PC-9 (cell line): ENCODE measurements at places on chromosomes 16 and 17.

- H3K27me3 ChIP-seq, result no peaks in the 10 kb centered on the region
- no peak overlapping the region for H3K4me3 ChIP-seq
- DNase-seq, result no peak
- no peak overlapping the region for H3K27ac ChIP-seq
- no peaks in the 10 kb centered on the region for H3K4me1 ChIP-seq
- H3K36me3 ChIP-seq, result peaks cover 48% of the 10 kb centered on the region
Measured at GRCh38 chr17:62601471-62601870, 26.0 kb upstream of the MRC2 start.

DNA sequence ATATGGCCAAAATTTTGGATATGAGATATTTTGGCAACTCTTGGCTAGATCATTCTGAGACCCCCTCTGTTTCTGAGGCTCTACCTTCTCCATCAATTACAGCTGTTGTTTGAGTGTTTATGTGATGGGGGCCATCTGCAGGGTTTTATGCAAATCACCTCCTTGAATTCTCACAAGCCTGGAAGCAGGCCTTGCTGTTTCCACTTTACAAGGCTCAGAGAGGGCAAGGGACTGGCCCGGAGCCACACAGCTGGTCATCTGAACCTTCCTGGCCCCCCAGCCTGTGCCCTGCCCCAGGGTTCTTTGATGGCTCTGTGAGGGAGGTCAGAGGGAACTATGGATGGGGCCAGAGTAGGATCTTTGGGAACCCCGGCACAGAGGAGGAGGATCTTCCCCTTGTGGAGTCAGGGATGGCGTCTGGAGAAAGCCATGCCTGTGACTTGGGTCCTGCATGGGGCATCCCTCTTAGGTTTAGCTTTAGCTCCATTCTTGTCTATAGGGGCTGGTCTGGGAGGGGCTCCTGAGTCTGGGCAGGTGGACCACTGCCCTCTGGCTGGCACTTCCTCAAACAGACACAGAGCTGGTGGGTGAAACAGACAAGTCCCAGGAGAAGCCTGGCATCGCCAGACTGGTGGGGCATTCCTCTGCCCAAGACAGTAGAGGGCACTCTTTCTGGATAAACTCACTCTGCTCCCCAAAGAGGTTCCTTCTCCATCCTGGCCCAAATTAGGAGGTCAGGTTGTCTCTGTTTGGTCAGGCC, 26.2 kb downstream of the IL21R start:
- no peaks in the 10 kb centered on the region for H3K4me1 ChIP-seq
- H3K4me3 ChIP-seq, result no peak overlapping the region
- no peaks in the 10 kb centered on the region for H3K36me3 ChIP-seq
- H3K27ac ChIP-seq, result no peak overlapping the region
- peaks cover 19% of the 10 kb centered on the region; the same call in 1 of the 2 replicates for H3K27me3 ChIP-seq

- H3K36me3 ChIP-seq, result no peaks in the 10 kb centered on the region
- H3K27me3 ChIP-seq, result no peaks in the 10 kb centered on the region
- no peak overlapping the region for H3K27ac ChIP-seq
- H3K4me3 ChIP-seq, result no peak overlapping the region
- H3K4me1 ChIP-seq, result peaks cover 16% of the 10 kb centered on the region
Measured at GRCh38 chr17:59418732-59419166, 87.3 kb downstream of the YPEL2 start.

DNA sequence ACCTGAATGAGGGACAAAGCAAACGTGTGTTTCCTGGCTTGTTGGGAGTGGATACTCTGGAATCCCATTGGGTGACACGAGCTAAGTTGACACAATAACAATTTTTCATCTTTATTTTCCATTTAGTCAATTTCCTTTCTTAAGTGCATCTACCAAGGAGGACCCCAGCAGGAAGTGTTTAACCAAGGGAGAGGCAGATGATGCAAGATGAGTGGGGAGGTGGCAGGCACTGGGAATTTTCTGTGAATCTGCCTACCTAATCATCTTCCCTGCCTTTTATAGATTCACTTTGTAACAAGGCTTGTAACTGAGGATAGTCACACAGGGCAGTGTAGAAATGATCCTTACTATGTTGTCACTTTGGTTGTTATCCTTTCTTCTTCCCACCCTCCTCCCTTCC, 317.7 kb upstream of the HSBP1 start:
- no peak overlapping the region for H3K27ac ChIP-seq
- peaks cover 17% of the 10 kb centered on the region for H3K27me3 ChIP-seq
- no peaks in the 10 kb centered on the region for H3K36me3 ChIP-seq
- DNase-seq, result no peak
- no peaks in the 10 kb centered on the region for H3K4me1 ChIP-seq

DNA sequence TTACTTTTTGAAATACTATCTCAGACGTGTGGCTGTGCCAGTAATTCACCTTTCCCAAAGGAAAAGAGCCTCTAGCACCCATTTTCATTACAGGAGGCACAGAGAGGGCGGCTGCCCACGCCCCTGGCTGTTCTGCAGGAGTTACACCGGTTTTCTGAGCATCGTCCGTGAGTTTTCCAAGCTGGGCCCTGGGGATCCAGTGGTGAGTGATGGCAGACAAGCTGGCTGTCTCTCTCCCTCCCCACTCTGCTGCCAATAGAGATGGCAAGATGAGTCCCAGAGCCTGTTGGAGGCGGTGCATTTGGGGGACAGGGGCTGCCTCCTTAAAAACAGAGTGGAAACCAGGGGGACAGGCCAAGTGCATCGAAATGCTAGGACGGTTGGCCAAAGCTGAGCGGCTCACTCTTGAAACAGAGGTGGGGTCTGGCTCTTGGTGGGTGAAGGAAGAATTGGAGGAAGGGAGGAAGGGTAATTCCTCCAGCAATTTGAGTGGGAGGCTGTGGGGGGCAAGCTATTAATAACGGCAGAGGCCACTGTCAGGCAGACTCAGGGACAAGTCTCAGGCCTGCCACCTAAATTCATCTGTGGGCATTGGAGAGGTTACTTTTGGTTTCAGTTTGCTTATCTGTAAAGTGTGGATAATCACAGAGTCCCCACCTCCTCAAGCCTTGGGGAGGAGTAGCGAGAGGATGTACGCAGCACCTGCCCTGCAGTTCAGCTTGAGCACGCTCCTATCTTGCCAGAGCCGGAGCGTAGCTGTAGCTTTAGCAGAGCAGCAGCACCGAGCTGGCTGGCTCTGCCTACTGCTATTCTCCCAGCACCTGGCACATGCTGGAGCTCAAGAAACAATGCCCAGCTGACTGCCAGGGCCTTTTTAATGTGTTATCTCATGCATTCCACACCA, 7.5 kb upstream of the NOS2 start:
- no peaks in the 10 kb centered on the region for H3K36me3 ChIP-seq
- H3K4me3 ChIP-seq, result no peak overlapping the region
- H3K27ac ChIP-seq, result no peak overlapping the region
- no peaks in the 10 kb centered on the region; the same call in 1 of the 2 replicates for H3K4me1 ChIP-seq
- peaks cover 3% of the 10 kb centered on the region; the same call in 1 of the 2 replicates for H3K27me3 ChIP-seq

- H3K27ac ChIP-seq, result no peak overlapping the region
- no peak for DNase-seq
- no peaks in the 10 kb centered on the region for H3K36me3 ChIP-seq
- H3K4me1 ChIP-seq, result no peaks in the 10 kb centered on the region
Measured at GRCh38 chr16:57500578-57501111, 14.4 kb upstream of the DOK4 start.
